Stimulated activated CD4-positive, alpha-beta T cell treated with anti-CD3 and anti-CD28 coated beads, Interleukin-4, amount 100 ng/mL, for 4 hours (primary cell): ENCODE measurements at places on chromosomes 7 and 10.

GRCh38 chr7:517774-518629 is 1.6 kb downstream of the PDGFA start:
- DNase-seq: peak; percentile 18

DNA sequence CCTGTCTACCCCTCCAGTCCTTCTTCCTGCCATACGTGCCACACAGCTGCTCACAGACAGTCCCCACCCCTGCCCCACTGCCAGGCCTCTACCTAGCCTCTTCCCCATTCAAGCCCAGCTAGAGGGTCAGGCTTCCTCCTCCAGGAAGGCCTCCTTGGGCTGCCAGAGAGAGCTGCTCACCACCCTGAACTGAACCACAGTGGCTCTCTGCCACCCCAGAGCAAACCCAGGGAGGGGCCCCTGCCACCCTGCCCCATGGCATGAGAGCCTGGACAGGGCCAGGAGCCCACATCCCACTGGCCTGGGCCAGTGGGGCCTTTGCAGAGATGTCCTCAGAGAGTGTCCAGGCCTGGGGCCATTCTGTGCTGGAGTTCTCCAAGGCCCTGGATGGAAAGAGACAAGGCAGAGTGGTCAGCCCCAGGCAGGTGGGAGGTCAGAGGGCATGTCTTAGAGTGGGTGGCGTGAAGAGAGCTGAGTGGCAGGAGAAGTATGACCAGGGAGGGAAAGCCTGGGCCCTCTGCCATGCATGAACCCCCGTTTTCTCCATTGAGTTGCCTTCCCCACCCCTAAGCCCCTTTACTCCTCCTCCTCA is 40.4 kb downstream of the TMEM270 start:
- no peak for DNase-seq

GRCh38 chr7:5683280-5683670 is 98.2 kb downstream of the RNF216 start:
- DNase-seq: no peak

DNA sequence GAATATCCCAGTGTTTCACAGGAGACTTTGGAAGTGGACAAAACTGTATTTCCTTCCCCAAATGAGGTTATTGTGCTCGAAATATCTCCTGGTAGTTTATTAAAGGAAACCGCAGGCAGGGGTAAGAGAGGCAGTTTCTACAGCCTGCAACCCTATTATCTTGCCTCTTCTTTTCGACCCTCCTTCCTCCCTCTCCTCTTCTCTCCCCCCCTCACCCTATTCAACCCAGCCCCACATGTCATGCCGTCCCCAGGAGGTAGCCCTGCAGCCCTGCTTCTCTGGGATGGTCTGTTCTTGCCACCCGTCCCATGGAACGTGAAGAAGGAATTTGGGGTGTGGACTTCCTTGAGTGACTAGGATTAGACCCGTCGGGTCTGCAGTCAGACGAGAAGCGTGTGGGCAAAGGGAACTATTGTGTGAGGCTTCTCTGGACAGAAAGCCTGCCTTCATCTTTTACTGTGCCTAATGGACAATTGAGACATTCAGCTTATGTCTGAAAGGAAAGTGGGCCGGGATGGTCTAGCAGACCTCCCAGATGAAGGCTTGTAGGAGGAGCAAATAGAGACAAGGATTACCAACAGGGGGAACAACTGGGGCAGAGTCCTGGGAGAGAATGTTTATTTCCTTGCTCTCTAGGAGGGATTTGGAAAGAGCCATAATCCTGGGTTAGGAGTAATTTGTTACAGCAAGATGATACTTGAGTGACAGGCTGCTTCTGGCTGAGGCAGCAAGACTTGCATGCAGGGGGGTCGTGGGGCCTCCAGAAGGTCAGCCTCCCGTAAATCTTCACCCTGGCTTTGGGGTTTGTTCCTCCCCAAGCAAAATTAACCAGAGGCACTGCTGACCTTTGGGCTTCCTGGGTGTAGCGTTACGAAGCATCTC is 77.8 kb downstream of the TCF7L2 start:
- DNase-seq: no peak

- DNase-seq: no peak
Measured at GRCh38 chr10:78267598-78267997, 233.9 kb downstream of the RPS24 start.

GRCh38 chr7:116522247-116522646 is 2.6 kb upstream of the CAV1 start:
- no peak for DNase-seq

- no peak for DNase-seq
Measured at GRCh38 chr7:34087892-34088891, 182.9 kb downstream of the BMPER start.

DNA sequence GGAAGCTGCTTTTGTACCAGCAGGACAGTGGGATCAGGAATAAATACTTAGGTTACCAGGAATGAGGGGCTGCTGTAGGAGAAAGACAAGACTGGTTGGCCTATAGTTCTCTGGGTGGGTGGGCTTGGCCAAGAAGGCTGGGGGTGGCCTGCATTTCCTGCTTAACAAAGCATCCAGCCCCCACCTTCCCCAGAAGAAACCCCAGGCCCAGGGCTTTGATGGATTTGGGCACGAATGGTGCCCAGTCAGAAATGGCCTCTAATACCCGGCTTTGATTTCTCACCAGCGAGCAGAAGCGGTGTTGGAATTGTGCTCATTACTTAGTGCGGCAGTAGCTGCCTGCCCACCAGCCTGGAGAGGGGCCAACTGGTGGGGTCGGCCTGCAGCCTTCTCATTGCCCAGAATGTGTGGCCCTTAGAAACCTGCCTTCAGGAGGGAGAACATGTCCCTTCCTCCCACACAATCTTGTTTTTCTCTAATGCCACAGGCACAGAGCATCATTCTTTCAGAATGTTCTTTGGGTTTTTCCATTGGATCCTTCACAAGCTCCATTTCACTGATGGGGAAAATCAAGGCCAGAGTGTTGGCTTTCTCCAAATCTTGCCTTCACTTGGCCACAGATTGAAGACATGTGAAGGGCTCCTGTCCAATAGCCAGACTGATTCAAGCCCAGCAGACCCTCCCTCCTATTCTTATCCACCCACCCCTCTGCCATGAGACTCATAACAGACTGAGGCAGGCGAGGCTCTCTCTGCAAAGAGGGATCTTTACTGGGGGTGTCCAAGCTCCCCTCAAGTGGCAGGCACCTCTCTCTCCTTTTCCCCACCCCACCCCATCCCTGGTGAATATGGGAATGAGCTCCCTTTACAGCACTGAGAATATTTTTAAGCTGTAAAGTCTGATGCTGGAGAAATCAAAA is 2.5 kb downstream of the UNC5B start:
- DNase-seq: no peak
